ENCODE measurements at places on chromosomes 4 and X.
A peak's percentile ranks its signal among the peaks of the same experiment; 100 is the strongest.

DNA sequence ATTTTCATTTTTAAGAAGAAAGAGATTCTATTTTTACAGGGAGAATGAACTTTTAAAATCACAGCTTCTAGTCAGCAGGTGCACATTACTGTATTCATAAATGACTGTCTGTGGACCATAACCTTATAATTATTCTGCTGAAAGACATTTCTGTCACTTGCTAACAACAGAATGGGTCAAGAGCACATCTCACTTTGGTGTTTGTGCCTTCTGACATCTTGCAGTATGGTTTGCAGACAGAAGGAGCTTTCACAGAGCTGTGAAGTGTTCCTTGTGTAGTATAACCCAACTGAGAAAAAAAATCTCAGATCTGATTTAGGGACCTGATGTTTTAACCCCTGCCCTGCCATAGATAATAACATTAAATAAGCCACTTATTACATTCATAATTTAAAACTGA lies 131.4 kb upstream of the CTSO start:
- no peak for DNase-seq

DNA sequence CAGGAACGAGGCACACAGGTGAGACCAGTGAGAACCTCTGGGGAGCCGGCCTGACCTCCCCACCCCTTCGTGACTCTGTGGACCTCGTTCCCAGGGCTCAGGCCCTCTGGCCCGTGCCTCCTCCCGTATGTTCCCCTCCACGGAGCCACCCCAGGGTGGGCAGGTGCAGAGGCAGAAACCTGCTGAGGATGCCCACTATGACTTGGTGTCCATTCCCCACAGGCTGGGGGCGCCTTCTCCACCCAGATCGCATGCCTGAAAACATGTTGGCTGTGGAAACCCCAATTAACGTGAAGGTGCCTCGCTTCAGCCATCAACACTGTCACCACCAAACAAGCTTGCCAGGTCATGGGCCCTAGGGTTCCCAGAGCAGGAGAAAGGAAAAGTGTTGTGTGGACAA lies 27.0 kb downstream of the BLOC1S4 start:
- DNase-seq = no peak

- no peak for DNase-seq
These were observed 40.0 kb downstream of the FGFRL1 start for GRCh38 chr4:1051472-1051871.

DNA sequence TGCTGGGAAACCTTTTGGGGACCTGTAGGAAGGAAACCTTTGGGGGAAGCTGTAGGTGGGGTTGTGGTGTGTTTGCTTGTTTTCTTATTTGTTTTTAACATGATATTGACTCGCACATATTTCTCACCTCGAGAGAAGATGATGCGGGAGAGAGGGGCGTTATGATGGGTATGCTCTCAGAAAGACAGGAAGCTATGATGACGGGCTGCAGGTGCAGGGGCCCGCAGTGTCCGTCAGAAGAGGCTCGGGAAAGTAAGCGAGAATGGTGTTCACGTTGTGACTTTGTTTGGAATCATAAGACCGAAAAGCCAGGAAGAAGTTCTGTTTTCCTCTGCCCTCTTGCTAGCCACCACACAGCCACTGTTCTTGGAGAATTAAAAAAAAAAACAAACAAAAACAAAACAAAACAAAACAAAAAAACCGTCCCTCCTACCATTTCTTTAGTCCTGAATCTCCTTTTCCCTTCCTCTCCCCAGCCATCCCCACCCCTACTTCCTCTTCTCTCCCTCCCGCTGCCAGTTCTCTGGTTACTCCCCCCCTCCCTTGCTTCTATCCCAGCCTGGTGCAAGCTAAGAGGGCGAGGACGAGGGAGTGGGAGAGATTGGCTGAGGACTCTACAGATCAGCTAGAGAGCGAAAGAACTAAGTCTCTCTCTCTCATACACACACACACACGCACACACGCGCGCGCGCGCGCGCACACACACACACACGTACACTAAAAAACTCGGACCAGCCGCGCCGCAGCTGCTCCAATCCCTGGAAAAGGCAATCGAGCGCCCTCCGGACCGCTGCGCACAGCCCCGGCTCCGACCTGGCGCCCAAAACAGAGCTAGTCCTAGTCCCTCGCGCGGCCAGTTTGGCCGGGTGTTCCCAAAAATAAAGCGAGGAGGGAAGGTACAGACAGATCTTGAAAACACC lies at the start of gene BMP3:
TSS of gene BMP3 (plus strand) at position 648 of the 920 bp plus-strand sequence. CDS start 577 bp downstream, outside the sequence.
- DNase-seq = no peak

- peak; percentile 70 for DNase-seq
These were observed 2.1 kb downstream of the LEF1 start for GRCh38 chr4:108166441-108167315.

DNA sequence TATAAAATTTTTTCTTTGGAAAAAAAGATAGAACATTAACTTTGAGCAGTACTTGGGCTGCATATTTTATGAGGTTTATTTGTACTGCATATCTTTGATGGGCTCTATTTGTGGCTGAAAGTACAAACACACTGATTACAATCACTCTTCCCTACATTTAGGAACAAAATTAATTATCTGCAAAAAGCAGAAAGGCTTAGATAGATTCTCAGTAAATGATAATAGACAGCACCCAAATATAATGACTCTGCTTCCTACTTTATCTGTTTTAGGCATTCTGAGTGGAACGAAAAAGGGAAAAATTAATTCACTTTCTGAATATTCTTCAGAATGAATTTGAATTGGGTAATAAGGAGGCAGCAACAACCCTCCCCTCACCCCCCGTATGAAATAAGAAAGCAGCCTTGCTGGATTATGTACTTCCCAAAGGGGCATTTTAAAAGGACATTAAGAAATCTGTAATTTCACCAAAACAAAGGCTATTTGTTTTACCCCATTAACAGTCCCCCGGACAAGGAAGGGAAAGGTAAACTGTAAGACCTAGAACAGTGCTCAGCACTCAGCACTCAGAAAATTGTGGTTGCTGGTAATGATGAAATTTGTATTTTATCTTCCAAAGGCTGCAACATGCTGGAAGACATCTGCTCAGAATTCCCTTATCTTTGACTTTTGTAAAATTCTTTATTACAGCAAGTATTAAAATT lies 242.6 kb downstream of the GPC3 start:
- DNase-seq = no peak

DNA sequence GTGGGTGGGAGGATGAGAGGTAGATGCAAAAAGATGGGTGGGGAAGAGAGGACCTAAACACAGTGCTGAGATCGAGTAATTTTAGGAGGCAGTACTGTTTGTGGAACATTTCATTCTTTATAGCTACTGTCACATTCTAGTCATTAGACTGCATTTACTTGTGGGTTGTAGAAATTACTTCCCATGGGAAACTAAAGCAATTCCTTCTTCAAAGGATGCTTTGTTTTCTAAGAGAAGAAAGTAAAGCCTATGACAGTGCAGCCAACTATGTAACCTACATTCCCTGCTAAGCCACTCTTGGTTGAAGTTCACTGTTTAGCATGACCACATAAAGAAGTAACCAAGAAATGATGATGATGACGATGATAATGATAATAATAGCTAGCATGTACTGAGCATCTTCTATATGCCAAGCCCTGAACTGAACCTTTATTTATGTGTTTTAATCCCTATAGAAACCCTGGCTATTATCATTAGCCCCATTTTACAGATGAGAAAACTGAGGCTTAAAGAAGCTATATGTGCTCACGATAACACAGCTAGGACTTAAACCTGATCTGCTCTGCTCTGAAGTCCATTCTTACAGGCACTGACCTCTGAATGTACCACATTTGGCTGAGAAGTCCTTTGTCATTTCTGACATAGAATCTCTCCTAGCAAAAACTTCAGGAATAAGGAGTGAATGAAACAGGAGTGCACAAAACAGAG lies 114.5 kb upstream of the KIT start:
- no peak for DNase-seq

DNA sequence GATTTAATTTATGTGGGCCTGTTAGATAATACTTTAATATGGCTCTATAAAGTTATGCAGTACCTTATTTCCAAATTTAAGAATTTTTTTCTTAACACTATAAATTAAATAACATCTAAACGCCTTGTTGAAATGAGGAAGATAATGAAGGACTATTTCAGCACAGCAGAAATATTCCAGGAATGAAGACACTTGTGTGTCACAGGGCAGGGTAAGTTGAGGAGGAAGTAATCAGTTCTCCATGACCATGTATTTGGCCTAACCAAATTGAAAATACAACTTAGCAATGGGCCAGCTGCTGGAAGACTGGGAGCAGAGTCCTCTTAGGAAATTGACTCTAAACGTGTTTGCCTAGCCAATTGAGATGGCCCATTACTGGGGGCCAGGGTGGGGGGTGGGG lies 16.9 kb downstream of the CXCL3 start:
- DNase-seq = no peak

- no peak for DNase-seq
These were observed 6.5 kb upstream of the SERTM2 start for GRCh38 chrX:111504941-111505340.

DNA sequence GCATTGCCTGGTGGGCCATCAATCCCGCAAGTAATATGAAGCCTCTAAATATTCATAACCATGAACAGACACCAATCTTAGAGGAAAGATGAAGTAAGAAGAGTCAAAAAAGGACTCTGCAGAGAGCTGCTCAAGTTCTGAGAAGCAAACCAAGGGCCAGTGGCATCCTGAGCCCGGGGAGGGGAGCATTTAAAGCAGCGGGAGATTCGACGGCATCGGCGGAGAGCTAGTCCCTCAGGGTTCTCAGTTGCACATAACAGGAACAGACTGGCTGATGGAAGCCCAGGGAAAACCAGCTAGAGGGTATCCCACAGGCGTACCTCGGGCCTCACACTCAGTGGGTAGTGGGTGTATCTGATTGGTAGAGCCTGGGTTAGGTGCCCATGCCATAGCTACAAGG lies 4.9 kb upstream of the PNMA6E start:
- no peak for DNase-seq

- no peak for DNase-seq
These were observed 29.4 kb downstream of the CTBP1 start for GRCh38 chr4:1219566-1219950.

- DNase-seq = no peak
These were observed 61.8 kb upstream of the CITED1 start for GRCh38 chrX:72367516-72367915.

DNA sequence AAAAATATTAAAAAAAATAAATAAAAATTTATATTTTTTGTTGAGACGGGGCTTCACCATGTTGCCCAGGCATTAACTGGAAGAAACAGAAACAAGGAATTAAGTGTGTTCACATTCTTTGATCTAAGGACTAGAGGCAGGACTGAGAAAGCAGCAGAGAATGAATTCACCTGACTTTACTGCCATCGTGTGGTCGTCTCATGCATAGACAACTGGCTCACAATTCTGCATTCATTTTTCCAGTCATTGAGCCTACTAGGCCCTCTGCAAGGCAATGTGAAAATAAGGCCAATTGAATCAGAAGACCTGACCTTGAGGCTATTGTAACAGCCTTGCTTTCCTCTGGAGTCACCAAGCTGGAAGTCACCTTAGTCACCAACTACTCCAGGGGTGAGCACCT lies 37.4 kb downstream of the LHFPL1 start:
- DNase-seq = peak; percentile 33

DNA sequence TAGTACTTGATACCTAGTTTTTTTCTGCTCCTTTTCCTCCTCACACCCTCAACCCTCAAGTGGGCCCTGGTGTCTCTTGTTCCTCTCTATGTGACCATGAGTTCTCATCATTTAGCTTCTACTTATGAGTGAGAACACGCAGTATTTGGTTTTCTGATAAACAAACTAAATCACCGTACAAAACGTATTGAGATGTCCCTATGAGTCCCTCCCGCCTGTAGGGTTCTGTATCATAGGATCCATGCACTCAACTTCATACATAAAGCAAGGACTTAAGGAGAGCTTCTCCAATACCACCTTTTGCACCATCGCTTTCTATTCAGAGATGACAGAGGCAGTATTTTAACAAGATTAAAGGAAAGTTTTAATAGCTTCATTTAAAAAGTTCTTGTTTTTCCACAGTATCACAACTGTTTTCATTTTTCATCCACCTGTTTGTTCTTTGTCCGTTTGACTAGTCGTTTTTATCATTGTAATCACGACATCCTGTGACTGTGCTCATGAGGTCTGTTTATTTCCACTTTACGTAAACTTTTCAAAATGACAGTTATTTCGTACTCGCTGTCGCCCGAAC lies 457 bp upstream of the RAB9A start:
- no peak for DNase-seq

DNA sequence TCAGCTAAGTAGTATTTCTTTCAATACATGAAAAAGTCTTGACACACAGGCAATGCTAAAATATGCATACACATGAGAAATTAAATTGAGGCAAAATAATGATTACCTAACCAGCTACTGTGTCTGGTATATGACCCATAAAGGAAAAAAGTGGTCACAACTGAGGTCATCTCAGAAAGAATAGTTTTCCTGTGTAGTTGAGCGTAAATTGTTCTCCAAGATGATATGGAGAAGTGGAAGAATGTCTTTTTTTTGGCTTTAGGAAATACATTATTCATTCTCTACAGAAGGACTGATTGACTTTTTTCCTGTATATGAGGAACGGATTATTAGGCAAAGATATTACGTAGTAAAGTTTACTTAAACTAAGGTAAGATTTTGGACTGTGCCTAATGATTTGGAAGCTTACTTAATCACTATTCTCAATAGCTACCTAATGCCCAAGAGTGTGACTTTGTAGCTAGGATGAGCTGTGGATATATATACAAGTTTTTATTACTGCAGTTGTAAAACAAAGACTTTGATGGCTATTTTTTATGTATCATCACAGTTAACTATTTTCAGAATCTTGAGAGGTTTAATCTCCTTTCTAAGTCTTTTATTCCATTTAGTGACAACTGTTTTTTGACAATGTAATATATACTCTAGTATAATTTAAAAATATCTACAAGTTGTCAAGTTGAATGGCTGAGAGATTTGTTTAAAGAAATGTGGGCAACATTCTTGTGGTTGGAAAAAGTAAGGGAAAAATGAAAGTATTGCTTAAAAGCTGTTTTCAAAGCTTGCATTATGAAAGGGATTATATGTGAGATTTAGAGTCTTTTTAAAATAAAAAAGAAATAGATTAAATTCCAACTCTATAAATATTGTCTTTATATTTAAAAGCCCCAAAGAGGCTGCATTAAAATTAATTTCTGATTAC lies 100.2 kb downstream of the PDLIM5 start:
- no peak for DNase-seq

GRCh38 chr4:16070203-16070602 lies 13.6 kb downstream of the PROM1 start:
- no peak for DNase-seq

DNA sequence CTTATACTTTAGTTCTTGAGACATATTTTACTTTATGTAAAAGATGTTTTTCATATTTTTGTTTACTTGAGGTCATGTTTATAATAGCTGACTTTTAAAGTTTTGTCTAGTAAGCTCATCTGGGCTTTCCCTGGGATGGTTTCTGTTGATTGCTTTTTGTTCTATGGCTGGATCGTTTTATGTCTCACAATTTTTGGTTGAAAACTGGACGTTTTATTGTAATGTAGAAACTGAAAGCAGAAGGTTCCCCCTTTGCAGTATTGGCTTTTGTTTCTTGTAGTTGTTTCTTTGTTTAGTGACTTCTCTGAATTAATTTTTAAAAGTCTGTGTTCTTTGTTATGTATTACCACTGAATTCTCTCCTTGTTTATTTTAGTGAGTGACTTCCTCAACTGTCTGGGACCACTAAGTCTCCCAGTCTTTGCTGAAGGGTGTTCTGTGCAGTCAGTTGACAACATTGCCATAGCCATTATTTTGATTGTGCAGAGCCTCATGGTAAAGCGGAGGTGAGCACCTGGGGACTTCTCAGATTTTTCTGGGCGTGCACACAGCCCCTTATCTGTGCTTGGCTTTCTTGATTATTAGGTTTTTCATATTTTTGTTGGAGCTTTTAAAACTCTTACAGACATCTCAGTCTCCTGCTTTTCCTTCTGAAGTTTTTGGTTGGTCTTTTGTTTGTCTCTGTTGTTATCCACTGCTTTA lies 31.0 kb downstream of the KDM6A start:
- no peak for DNase-seq

Data from CD4-positive, alpha-beta T cell treated with Interleukin-6 at 100 ng/mL for 8 hours (primary cell).